Type B pancreatic cell (in vitro differentiated cells): ENCODE measurements at places on chromosomes 2 and 18. TPM values are rescaled to one million over a fixed set of nuclear protein-coding genes. Genes with fewer than 3 reads are reported as not detected.
A peak's percentile ranks its signal among the peaks of the same experiment; 100 is the strongest.

- H3K4me1 ChIP-seq, result no peaks in the 10 kb centered on the region
- no peak within 1 kb of the TSS for H3K27ac ChIP-seq
- no peak for DNase-seq
- no peaks in the 10 kb centered on the region for H3K36me3 ChIP-seq
- H3K27me3 ChIP-seq, result no peaks in the 10 kb centered on the region
These were observed at the start of gene ARHGAP15 for GRCh38 chr2:143128681-143129580. TSS of gene ARHGAP15 (plus strand) at chr2:143129419.

GRCh38 chr2:62076980-62077638 lies 118.8 kb upstream of the B3GNT2 start:
- peaks cover 13% of the 10 kb centered on the region for H3K4me1 ChIP-seq
- DNase-seq, result no peak
- H3K36me3 ChIP-seq, result peaks cover 18% of the 10 kb centered on the region
- no peak overlapping the region for H3K4me3 ChIP-seq

Gene MC4R
- total RNA-seq, result 1.3 TPM in 1 of 2 replicates, not detected in the other

DNA sequence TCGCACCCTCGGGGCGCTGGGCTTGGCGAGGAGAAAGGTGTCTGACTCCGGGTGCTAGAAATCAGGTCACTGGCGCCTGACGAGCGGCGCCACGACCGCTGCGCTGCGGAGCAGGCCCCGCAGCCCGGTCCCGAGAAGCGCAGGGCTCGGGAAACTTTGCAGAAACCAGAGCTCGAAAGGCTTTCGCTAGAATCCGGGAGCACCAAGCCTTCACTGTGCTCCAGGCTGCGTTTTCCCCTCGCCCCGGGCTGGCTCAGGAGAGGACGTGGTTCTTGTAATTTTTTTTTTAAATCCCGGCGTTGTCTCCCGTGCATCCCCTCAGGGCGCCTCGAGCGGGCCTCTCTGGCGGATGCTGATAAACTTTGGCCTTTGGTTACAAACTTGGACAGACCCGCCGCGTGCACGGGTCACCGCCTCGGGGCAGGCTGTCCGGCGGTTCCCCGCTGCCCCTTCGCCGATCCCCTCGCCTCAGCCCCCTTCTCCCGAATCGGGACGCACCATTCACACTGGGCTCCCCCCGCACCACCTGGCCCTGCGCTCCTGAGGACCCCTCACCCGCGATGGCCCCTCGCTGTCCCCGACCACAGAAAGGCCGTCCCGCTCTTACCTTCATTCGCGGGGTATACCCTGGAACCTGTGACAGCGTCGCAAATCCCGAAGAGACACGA lies 419 bp downstream of the EPHA4 start:
- H3K27ac ChIP-seq, result peak overlapping the region; percentile 94
- H3K4me3 ChIP-seq, result peak overlapping the region; percentile 100
- H3K4me1 ChIP-seq, result peaks cover 29% of the 10 kb centered on the region
- DNase-seq, result peak; percentile 71
- H3K36me3 ChIP-seq, result peaks cover 7% of the 10 kb centered on the region

DNA sequence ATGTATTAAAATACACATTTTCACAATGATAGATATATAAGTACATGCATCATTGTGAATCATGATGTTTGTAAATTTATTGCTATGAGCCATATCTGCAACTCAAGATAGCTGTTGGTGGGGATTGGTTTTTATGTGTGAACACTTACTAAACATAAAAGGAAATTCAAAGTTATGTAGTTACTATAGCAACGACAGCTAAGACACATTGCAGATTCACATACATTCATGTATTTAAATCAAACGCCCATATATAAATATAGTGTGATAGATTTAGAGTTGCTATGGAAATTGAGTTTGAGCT lies 65.6 kb downstream of the MAPRE2 start:
- H3K27me3 ChIP-seq, result no peaks in the 10 kb centered on the region
- H3K4me3 ChIP-seq, result no peak overlapping the region
- no peak for DNase-seq
- peaks cover 19% of the 10 kb centered on the region for H3K36me3 ChIP-seq
- no peaks in the 10 kb centered on the region for H3K4me1 ChIP-seq
- no peak overlapping the region for H3K27ac ChIP-seq

DNA sequence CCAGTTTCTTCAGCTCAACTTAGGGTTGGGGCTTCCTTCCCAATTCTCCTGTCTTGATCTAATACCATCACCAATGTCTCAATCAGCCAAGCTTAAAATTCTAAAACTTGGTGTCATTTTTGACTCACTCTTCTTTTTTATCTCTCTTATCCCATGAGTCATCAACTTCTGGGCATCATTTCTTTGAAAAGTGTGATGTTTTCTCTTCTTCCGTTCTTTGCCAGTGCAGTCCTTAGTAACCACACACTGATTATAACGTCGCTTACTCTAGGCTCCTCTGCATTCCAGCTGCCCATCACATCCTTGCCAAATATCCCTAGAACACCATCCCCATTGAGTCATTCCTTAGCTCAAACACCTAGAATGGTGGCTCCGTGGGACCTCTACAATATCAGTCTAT lies 27.4 kb upstream of the MRO start:
- H3K36me3 ChIP-seq, result no peaks in the 10 kb centered on the region
- no peak for DNase-seq
- H3K27me3 ChIP-seq, result peaks cover 6% of the 10 kb centered on the region

GRCh38 chr2:75560022-75560767 lies 544 bp downstream of the EVA1A start:
- H3K27me3 ChIP-seq, result peaks cover 46% of the 10 kb centered on the region
- peak overlapping the region; percentile 84 for H3K27ac ChIP-seq
- peak overlapping the region; percentile 98 for H3K4me3 ChIP-seq
- no peaks in the 10 kb centered on the region for H3K36me3 ChIP-seq

DNA sequence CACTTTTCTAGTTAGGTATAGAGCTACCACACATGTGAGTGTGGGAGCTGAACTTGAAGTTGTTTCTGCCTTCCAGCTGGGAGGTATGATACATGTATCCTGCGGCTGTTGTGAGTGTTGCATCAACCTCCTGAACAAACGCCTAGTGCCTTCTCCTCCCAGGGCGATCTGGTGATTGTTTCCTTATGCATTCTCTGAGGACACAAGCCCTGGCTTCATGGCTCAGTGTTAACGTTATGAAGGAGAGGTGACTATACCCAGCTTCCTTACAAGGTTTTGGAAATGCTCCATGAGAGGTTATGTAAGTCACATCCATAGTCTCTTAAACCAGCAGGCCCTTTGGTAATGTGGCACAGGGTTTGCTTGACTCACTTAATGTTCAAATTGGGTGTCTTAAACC lies 64.9 kb downstream of the SPRED2 start:
- no peak for DNase-seq
- no peaks in the 10 kb centered on the region for H3K27me3 ChIP-seq
- no peak overlapping the region for H3K4me3 ChIP-seq
- H3K27ac ChIP-seq, result no peak overlapping the region

GRCh38 chr2:119629323-119629825 lies 49.6 kb upstream of the TMEM177 start:
- H3K4me3 ChIP-seq, result no peak overlapping the region
- H3K36me3 ChIP-seq, result no peaks in the 10 kb centered on the region
- no peaks in the 10 kb centered on the region for H3K4me1 ChIP-seq
- no peak overlapping the region for H3K27ac ChIP-seq
- DNase-seq, result no peak
- no peaks in the 10 kb centered on the region for H3K27me3 ChIP-seq

DNA sequence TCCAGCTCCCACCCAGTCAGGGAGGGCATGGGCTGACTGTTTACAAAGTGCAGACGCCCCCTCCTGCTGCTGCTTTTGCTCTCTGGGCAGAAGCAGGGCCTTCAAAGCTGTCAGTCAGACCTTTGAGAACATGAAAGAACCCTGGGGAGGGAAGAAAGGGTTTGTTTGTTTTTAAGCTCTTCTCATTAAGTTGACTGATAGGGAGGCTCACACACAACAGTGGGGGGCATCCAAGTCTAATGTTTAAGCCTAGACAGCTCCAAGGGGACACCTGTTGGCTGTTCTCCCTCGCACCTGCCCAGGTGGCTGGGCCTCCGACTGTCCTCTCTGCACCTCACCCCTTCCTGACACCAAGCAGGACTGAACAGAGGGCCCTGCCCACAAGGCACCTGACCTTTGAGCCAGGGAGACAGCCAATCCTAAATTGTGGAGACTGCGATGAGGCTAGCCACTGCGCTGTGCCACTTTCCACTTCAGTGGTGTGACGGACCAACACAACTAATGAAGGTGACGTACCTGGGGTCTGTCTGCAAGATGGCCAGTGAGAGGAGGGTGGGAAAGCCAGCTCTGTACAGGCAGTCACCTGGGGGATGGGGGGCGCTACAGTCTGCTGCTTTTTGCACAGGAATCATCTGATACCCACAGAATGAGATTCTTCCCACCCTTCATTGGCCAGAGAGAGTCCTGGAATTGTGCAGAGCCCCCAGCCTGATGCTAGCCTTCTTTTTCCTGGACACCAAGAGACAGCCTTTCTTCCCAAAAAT lies 16.3 kb downstream of the ST6GAL2 start:
- peaks cover 3% of the 10 kb centered on the region for H3K27me3 ChIP-seq
- H3K4me1 ChIP-seq, result peaks cover 17% of the 10 kb centered on the region
- no peaks in the 10 kb centered on the region for H3K36me3 ChIP-seq
- no peak overlapping the region for H3K27ac ChIP-seq
- no peak overlapping the region for H3K4me3 ChIP-seq
- DNase-seq, result no peak

DNA sequence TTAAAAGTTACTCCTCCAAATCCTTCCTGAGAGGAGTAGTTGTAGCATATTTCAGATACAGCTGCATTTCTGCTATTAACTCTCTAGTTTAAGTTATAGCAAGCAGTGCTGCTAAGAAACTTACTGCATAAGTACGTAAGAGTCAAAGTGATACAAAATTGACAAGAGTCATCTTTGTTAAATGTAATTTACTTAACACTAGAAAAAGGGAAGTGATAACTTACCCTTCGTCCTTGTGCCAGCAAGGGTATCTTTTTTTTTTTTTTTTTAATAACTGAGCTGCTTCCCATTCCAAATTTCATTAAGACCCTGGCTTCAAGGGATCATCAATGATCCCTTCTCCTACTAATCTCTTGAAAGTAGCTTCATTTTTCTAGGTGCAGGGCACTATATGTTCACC lies 493.0 kb downstream of the PLCL1 start:
- no peaks in the 10 kb centered on the region for H3K36me3 ChIP-seq
- DNase-seq, result no peak
- no peak overlapping the region for H3K27ac ChIP-seq
- H3K4me1 ChIP-seq, result no peaks in the 10 kb centered on the region
- no peak overlapping the region for H3K4me3 ChIP-seq
- H3K27me3 ChIP-seq, result peaks cover 15% of the 10 kb centered on the region

- H3K4me3 ChIP-seq, result no peak overlapping the region
- no peak for DNase-seq
- no peaks in the 10 kb centered on the region for H3K27me3 ChIP-seq
- H3K36me3 ChIP-seq, result no peaks in the 10 kb centered on the region
- peaks cover 36% of the 10 kb centered on the region for H3K4me1 ChIP-seq
These were observed 115.9 kb downstream of the SH3RF3 start for GRCh38 chr2:109244750-109245382.

- no peaks in the 10 kb centered on the region for H3K27me3 ChIP-seq
- no peaks in the 10 kb centered on the region for H3K36me3 ChIP-seq
- DNase-seq, result no peak
- H3K27ac ChIP-seq, result no peak overlapping the region
- no peak overlapping the region for H3K4me3 ChIP-seq
These were observed 48.7 kb downstream of the CAVIN2 start for GRCh38 chr2:191797942-191798876.

DNA sequence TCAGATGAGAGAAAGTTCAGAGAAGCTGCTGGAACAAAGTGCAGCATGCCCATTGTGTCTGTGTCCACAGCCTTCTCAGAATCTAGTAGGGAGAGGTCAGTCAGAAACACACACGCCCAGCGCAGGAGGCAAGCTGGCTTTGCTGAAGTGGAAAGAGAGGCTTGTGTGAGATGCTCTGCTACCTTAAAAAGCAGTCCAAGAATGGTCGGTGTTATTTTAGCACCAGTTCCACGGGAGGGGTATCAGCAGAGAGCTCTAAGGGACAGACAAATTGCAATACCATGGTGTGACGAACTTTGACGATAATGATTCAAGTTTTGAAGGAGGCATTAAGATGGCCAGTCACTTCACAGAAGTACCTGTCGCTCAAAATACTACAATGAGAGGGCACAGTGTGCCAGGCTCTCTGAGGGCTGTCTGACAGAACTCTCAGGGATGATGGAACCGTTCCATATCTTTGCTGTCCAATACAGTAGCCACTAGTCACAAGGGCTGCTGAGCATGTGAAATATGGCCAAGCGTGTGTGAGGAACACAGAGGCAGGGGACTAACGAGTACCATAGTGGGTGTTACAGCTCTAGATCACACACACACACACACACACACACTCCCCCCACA lies 237.5 kb upstream of the TMEM200C start:
- no peaks in the 10 kb centered on the region for H3K27me3 ChIP-seq
- H3K4me1 ChIP-seq, result no peaks in the 10 kb centered on the region
- no peak overlapping the region for H3K4me3 ChIP-seq
- DNase-seq, result no peak

- DNase-seq, result no peak
- peaks cover 13% of the 10 kb centered on the region for H3K27me3 ChIP-seq
- H3K36me3 ChIP-seq, result peaks cover 23% of the 10 kb centered on the region
These were observed 20.4 kb downstream of the TSHZ1 start for GRCh38 chr18:75231053-75231406.

GRCh38 chr2:65227020-65227455 lies 593 bp upstream of the ACTR2 start:
- peak overlapping the region; percentile 99 for H3K27ac ChIP-seq
- no peaks in the 10 kb centered on the region for H3K36me3 ChIP-seq
- DNase-seq, result no peak
- peaks cover 23% of the 10 kb centered on the region for H3K4me1 ChIP-seq
- peak overlapping the region; percentile 97 for H3K4me3 ChIP-seq
- no peaks in the 10 kb centered on the region for H3K27me3 ChIP-seq

DNA sequence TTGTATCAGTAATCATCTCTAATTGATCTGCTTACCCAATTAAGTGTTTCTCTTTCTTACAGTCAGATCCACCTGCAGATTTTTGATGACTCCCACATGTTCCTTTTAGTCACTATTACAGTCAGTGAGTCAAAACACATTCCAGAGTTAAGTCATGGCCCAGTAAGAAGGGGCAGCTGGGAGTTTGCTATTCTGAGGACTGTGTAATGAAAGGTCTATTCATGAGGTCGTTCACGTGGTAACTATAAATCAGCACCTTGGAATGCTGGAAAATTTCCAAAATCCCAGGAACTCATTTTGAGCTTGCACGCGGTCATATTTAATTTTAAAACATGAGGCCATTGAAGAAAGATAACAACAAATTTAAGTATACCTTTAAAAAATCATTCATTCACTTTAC lies 252.5 kb downstream of the XIRP2 start:
- DNase-seq, result no peak
- H3K4me3 ChIP-seq, result no peak overlapping the region
- H3K36me3 ChIP-seq, result no peaks in the 10 kb centered on the region
- H3K27ac ChIP-seq, result no peak overlapping the region
- H3K27me3 ChIP-seq, result no peaks in the 10 kb centered on the region

Gene HIBCH
- total RNA-seq, result 28.8 and 46.6 TPM in 2 replicates
